ENCODE measurements at places on chromosomes 7 and 10. TPM values are rescaled to one million over a fixed set of nuclear protein-coding genes. Genes with fewer than 3 reads are reported as not detected.
A peak's percentile ranks its signal among the peaks of the same experiment; 100 is the strongest.

DNA sequence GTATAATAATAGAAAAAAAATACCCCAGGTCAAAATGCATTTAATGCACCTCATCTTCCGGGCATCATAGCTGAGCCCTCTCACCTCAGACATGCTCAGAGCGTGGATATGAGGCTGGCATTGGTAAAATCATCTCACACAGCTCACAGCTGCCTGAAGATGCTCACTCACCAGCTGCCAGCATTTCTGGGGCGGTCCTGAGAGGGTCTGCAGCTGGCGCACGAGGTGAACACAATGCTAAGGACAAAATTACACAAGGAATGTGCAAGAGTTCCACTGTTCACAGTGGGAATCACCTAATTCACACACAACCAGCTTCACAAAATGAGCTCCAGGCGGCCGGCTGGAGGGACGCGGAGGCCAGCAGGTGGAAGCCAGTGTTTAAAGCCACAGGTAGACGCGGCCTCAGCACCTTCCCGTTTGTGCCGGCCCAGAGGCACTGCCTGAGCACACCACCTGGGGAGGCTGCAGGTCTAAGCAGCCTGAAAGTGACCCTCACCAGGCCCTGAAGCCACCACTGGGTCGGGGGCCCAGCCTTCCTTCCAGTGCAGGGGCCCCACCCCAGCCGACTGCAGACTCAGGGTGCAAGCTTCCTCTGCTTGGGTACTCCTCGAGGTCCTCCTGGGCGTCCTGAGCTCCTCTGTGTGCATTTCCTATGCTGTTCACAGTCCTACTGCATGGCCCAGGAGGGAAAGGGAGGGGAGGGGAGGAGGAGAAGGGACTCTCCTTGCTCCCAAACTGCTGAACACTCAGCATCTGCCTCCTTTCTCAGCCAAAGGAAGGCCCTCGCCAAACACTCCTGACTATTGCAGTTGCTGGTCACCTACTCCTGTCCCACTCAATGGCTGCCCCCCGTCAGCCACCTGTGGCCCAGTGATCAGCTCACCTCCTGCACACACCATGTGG is 61.2 kb upstream of the FAM20C start:
- DNase-seq, result no peak
- H3K36me3 ChIP-seq, result no peaks in the 10 kb centered on the region
- H3K27ac ChIP-seq, result no peak overlapping the region
- no peaks in the 10 kb centered on the region for H3K27me3 ChIP-seq
- no peak overlapping the region for H3K4me3 ChIP-seq

GRCh38 chr7:19145434-19146115 is 354 bp upstream of the FERD3L start:
- no peaks in the 10 kb centered on the region for H3K36me3 ChIP-seq
- peaks cover 10% of the 10 kb centered on the region for H3K4me1 ChIP-seq
- H3K27me3 ChIP-seq, result peaks cover 63% of the 10 kb centered on the region

GRCh38 chr7:131364767-131365344 is 37.2 kb downstream of the MKLN1 start:
- H3K4me3 ChIP-seq, result no peak overlapping the region
- H3K4me1 ChIP-seq, result peaks cover 54% of the 10 kb centered on the region
- no peak for DNase-seq
- no peaks in the 10 kb centered on the region for H3K27me3 ChIP-seq

- H3K27ac ChIP-seq, result no peak overlapping the region
- H3K4me1 ChIP-seq, result peaks cover 19% of the 10 kb centered on the region
- H3K36me3 ChIP-seq, result no peaks in the 10 kb centered on the region
Measured at GRCh38 chr7:28151965-28152364, 28.6 kb downstream of the JAZF1 start.

- no peaks in the 10 kb centered on the region for H3K36me3 ChIP-seq
- H3K27ac ChIP-seq, result no peak overlapping the region
- H3K4me1 ChIP-seq, result no peaks in the 10 kb centered on the region
Measured at GRCh38 chr7:154699417-154699816, 303.5 kb downstream of the PAXIP1 start.

GRCh38 chr10:784403-785088 is 95.1 kb upstream of the DIP2C start:
- no peaks in the 10 kb centered on the region for H3K36me3 ChIP-seq
- peaks cover 16% of the 10 kb centered on the region for H3K4me1 ChIP-seq
- peak; percentile 77 for DNase-seq

DNA sequence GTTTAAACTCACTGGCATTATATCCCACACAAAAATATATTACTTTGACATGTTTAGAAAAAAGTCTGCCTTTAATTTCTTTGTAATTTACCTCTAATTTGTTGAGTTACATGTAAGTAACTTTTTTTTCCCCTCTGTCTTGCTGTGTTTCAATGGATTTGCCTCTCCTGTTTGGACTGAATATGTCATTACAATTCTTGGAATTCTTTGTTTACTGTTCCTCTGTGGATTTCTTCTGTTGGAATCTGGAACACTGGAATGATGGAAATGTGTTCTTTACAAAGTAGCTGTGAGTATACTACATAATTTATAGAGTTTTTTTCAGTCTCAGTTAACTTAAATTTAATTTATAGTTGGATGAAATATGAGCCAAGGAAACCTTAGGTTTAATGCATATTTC is 30.4 kb downstream of the SEPTIN7 start:
- no peak overlapping the region for H3K4me3 ChIP-seq
- peaks cover 18% of the 10 kb centered on the region for H3K36me3 ChIP-seq
- peaks cover 31% of the 10 kb centered on the region for H3K4me1 ChIP-seq
- DNase-seq, result no peak

GRCh38 chr7:98617051-98617959 is at the start of gene NPTX2:
Gene NPTX2 (plus strand): TSS chr7:98617285. CDS start chr7:98617462, 177 bp downstream.
- H3K36me3 ChIP-seq, result no peaks in the 10 kb centered on the region
- no peak for DNase-seq
- H3K27ac ChIP-seq, result no peak within 1 kb of the TSS
- peaks cover 22% of the 10 kb centered on the region for H3K4me1 ChIP-seq
- H3K4me3 ChIP-seq, result peak within 1 kb of the TSS; percentile 44

- H3K27ac ChIP-seq, result no peak overlapping the region
- no peak overlapping the region for H3K4me3 ChIP-seq
- DNase-seq, result no peak
- H3K27me3 ChIP-seq, result no peaks in the 10 kb centered on the region
- H3K36me3 ChIP-seq, result peaks cover 18% of the 10 kb centered on the region
Measured at GRCh38 chr10:127082651-127083050, 113.7 kb downstream of the INSYN2A start.

DNA sequence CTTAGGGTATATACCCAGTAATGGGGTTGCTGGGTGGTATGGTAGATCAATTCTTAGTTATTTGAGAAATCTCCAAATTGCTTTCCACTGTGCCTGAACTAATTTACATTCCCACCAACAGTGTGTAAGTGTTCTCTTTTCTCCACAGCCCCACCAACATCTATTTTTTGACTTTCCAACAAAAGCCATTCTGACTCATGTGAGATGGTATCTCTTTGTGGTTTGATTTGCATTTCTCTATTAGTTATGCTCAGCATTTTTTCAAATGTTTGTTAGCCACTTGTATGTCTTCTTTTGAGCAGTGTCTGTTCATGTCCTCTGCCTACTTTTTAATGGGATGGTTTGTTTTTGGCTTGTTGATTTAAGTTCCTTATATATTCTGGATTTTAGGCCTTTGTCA is 66.4 kb downstream of the MGAM2 start:
- DNase-seq, result no peak
- no peak overlapping the region for H3K4me3 ChIP-seq
- H3K27ac ChIP-seq, result no peak overlapping the region
- H3K4me1 ChIP-seq, result no peaks in the 10 kb centered on the region
- no peaks in the 10 kb centered on the region for H3K27me3 ChIP-seq

- no peaks in the 10 kb centered on the region for H3K27me3 ChIP-seq
- H3K4me3 ChIP-seq, result no peak overlapping the region
- no peaks in the 10 kb centered on the region for H3K4me1 ChIP-seq
- no peak for DNase-seq
Measured at GRCh38 chr7:44505595-44505994, 15.1 kb upstream of the NUDCD3 start.

GRCh38 chr7:7417851-7418250 is 117.8 kb downstream of the COL28A1 start:
- H3K4me3 ChIP-seq, result no peak overlapping the region
- H3K27me3 ChIP-seq, result no peaks in the 10 kb centered on the region
- H3K4me1 ChIP-seq, result peaks cover 4% of the 10 kb centered on the region
- H3K27ac ChIP-seq, result no peak overlapping the region
- no peak for DNase-seq

DNA sequence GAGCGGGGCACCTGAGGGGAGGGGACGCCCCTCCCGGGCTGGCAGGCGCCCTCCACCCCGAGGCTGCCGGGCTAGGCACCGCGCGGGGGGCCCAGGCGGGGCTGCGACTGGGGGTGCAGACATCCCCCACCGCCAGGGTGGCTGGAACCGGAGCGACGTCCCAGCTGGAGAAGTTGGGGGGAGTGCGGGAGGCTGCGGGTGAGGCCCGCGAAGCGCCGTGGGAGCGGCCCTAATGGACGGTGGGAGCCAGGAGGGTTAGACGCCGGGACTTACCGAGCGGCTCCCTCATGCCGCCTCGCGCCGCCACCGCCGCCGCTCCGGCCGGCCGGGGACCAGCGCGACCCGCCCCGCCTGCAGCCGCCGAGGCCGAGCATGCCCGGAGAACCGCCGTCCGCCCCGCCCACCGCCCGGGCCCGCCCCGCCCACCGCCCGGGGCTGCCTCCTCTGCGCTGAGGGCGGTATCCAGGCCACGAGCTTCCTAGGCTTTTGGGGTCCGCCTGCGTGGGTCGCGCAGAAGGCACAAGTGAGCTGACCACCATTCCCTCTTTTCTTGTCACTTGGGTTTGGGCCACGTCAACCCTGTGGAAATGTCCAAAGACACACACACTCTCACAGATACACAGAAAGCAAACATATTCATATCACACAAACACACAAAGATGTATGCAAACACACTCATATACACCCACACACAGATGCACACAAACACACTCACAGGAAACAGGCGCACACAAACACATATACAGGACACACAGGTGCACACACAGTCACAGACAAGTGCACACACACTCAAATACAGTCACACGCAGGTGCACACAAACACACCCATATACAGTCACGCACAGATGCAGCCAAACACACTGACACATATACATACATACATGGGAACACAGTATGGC is at the start of gene JCAD:
TSS of gene JCAD (minus strand) at position 378 of the 899 bp plus-strand sequence. CDS start 11,774 bp downstream, outside the sequence.
- H3K27me3 ChIP-seq, result peaks cover 7% of the 10 kb centered on the region
- peak within 1 kb of the TSS; percentile 79 for H3K4me3 ChIP-seq
- peak; percentile 82 for DNase-seq
- peaks cover 38% of the 10 kb centered on the region for H3K4me1 ChIP-seq

DNA sequence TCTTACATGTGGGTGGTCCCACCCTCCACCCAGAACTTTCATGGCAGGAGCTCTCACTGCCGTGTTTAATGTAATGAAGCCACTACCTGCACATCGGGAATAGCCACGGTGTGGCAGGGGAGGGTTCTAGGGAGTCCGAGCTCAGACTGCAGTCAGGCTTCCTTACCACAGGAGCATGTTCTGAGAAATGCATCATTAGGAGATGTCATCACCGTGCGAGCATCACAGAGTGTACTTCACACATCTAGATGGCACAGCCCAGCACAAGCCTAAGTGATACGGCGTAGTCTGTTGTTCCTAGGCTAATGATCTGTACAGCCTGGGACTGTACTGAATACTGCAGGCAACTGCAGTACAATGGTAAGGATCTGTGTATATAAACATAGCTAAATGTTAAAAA is 153.0 kb upstream of the LANCL2 start:
- no peaks in the 10 kb centered on the region for H3K27me3 ChIP-seq
- DNase-seq, result no peak
- no peak overlapping the region for H3K27ac ChIP-seq
- peaks cover 23% of the 10 kb centered on the region for H3K36me3 ChIP-seq

- H3K4me1 ChIP-seq, result peaks cover 13% of the 10 kb centered on the region
- peaks cover 55% of the 10 kb centered on the region for H3K27me3 ChIP-seq
- no peaks in the 10 kb centered on the region for H3K36me3 ChIP-seq
- no peak overlapping the region for H3K4me3 ChIP-seq
- H3K27ac ChIP-seq, result no peak overlapping the region
Measured at GRCh38 chr7:150983893-150984368, 5.8 kb upstream of the KCNH2 start.

- H3K4me3 ChIP-seq, result no peak overlapping the region
- no peaks in the 10 kb centered on the region for H3K27me3 ChIP-seq
- DNase-seq, result no peak
- H3K4me1 ChIP-seq, result peaks cover 2% of the 10 kb centered on the region
Measured at GRCh38 chr10:128860574-128860973, 606.5 kb upstream of the MGMT start.

GRCh38 chr7:35512716-35513115 is 182.2 kb downstream of the HERPUD2 start:
- no peak overlapping the region for H3K4me3 ChIP-seq
- H3K27ac ChIP-seq, result no peak overlapping the region
- H3K4me1 ChIP-seq, result no peaks in the 10 kb centered on the region
- no peaks in the 10 kb centered on the region for H3K36me3 ChIP-seq
- no peak for DNase-seq
- H3K27me3 ChIP-seq, result no peaks in the 10 kb centered on the region

DNA sequence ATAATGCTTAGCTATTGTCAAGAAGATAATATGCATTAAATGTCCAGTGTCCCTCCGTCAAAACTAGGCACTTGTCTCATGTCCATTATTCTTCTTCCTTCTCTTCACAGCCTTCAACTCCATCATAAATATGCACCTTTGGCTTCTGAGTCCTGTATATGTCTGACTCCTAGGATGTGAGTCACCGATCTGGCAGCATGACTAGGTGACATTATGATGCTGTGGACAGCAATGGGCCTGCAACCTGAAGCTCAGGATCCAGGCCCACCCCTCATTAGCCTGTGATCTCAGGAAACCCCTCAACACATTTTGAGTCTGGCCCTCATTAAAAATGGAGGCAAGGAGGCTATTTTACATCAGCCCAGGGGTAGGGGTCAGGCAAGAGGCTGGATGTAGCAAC is 362.5 kb upstream of the ZMIZ1 start:
- no peaks in the 10 kb centered on the region for H3K36me3 ChIP-seq
- no peaks in the 10 kb centered on the region for H3K4me1 ChIP-seq
- no peaks in the 10 kb centered on the region for H3K27me3 ChIP-seq
- no peak overlapping the region for H3K4me3 ChIP-seq

GRCh38 chr7:107810626-107811025 is 7.6 kb upstream of the SLC26A3 start:
- H3K4me1 ChIP-seq, result no peaks in the 10 kb centered on the region
- H3K4me3 ChIP-seq, result no peak overlapping the region

- H3K27me3 ChIP-seq, result no peaks in the 10 kb centered on the region
- no peak for DNase-seq
- peaks cover 7% of the 10 kb centered on the region for H3K4me1 ChIP-seq
- no peak overlapping the region for H3K27ac ChIP-seq
Measured at GRCh38 chr7:69953136-69954067, 355.1 kb downstream of the AUTS2 start.

GRCh38 chr10:106082865-106083264 is 1081.6 kb downstream of the SORCS1 start:
- no peak overlapping the region for H3K4me3 ChIP-seq
- no peaks in the 10 kb centered on the region for H3K36me3 ChIP-seq
- H3K4me1 ChIP-seq, result no peaks in the 10 kb centered on the region
- no peak overlapping the region for H3K27ac ChIP-seq
- no peak for DNase-seq
- no peaks in the 10 kb centered on the region for H3K27me3 ChIP-seq

CFAP70 gene
- total RNA-seq, result 2.8 TPM

PRLHR gene
- total RNA-seq, result not detected

SEMA3D gene
- 3.9 TPM for total RNA-seq

LARP4B gene
- 53.5 TPM for total RNA-seq

CCDC172 gene
- not detected for total RNA-seq

CYP2C19 gene
- 0.68 TPM for total RNA-seq

LRRC4 gene
- total RNA-seq, result 0.16 TPM

PRKG1 gene
- total RNA-seq, result 3.3 TPM

SPDYE16 gene
- not detected for total RNA-seq

OSBPL3 gene
- 49.0 TPM for total RNA-seq

HTRA1 gene
- 55.2 TPM for total RNA-seq

BMPER gene
- 7.2 TPM for total RNA-seq

SEC61G gene
- 69.3 TPM for total RNA-seq

LMTK2 gene
- 34.0 TPM for total RNA-seq
